ENCODE measurements at places on chromosomes 6 and 20. TPM values are rescaled to one million over a fixed set of nuclear protein-coding genes. Genes with fewer than 3 reads are reported as not detected.

DNA sequence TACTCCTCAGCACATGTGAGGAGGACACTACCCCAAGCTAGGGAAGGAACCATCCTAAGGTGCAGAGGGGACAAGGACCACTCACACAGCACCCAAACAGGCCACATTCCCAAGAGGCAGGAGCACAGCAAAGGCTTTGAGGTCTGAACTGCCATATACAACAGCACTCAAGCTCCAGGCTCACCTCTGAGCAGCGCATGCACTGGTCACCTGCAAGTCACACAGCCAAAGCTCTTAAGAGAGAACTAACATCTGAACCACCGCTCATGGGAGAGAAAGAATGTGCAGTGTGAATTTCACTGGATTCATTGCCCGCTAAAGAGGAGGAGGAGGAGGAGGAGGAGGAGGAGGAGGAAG lies 31.0 kb downstream of the NPEPL1 start:
- no peak for DNase-seq

GRCh38 chr20:61497029-61497627 lies 245.1 kb downstream of the CDH4 start:
- DNase-seq, result no peak

- DNase-seq, result no peak
Measured at GRCh38 chr20:8764344-8764962, 304.4 kb upstream of the PLCB4 start.

GRCh38 chr20:7193681-7194080 lies 426.2 kb downstream of the BMP2 start:
- no peak for DNase-seq

DNA sequence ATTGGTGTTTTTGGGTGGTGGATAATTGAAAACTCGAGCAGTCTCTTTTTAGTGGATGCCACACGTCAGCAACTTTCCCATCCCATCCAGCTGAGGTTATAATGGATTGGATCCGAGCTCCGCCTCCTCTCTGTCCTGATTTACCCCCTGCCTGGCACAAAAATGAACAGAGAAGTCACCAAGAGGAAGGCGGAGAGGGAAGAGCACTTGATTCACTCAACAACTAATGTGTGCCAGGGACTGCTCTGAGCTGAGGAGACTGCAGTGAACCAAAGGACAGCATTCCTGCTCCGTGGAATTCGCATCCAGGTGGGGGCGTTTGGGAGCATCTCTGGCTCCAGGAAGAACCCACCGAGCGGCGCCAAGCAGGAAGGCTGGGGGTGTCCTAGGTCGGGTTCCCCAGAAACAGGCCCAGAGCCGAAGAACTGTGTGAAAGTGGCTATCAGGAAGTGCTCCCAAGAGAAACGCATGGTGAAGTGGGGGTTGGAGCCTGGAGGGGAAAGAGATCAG lies 95.8 kb upstream of the NAA20 start:
- DNase-seq, result peak; percentile 58

- DNase-seq, result no peak
Measured at GRCh38 chr6:118318648-118319047, 229.4 kb upstream of the PLN start.

Gene SLC25A27
- 13.7 TPM for total RNA-seq

DNA sequence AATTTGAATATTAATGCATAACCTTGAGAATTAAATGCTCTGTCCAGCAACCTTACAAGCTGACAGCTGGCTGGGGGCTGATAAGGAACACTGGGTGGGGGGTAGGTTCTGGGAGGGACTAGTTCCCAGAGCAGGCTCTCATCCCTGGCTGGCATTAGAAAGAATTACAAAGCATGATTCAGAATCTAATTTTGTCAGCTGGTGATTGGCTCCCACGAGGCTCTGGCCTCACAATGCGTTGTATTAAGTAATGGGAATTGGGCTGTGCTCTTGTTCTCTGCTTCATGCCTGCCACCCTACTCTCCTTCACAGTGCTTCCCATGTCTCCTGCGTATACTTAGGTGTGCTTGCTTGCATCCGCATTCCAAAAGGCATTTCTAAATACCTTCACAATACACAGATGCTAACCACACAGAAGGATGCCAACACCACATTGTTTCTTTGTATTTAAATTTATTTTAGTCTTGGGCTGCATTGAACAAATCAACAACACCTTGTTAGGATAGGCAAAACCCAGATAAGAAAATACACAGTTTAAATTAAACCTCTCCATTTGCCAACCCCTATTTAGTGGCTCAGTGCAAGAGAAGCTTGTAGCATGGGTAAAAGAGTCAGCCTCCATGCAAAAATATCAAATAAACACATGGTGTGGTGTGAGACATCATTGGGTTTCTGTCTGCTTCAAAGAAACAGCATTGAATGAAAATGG lies 434.5 kb upstream of the JAG1 start:
- DNase-seq, result no peak

Gene C6orf132
- total RNA-seq, result 0.07 TPM

Gene NRSN1
- total RNA-seq, result not detected

Gene C20orf144
- total RNA-seq, result not detected

- DNase-seq, result no peak
Measured at GRCh38 chr6:35181933-35182612, 31.7 kb upstream of the SCUBE3 start.

Gene GNAS-AS1
- total RNA-seq, result 0.27 TPM

Gene SLA2
- total RNA-seq, result 0.20 TPM

DNA sequence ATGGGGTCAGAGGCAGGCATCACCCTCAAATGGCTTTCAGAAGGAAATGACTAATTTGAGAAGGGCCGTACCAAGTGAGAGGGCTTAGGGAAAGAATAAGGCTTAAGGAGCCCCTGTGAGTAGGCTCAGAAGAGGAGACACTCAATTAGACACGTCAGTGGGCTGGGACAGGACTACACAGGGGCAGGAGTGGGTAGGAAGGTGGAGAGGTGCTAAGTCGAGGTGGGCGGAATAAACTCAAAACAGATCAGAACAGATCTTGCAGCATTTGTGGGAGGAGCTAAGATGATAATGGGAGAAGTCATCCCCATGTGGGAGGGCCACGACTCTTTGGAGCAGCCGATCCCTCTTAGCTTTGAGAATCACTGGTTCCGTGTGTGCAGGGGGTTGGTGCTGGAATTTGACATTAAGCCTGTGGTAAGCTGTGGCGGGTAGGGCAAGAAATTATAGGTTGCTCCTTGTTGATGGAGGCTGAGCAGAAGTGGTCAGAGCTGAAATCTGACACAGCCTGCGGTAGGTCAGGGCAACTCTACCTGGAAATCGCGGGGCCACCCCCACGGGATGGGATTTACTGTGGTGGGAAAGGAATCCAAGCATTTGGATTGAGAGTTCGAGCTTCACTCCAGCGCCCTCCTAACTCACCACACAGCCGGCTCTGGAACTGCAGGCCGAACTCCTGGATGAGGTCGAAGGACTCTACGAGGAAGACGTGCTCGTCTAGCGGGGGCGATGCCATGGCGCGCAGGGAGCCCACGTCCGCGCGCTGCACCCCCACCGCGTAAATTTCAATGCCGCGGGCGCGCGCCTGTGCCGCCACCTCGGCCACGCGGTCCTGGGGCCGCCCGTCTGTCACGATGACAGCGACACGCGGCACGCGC lies 2.8 kb upstream of the RBPJL start:
- DNase-seq, result no peak

- DNase-seq, result no peak
Measured at GRCh38 chr6:70874181-70874913, 82.5 kb downstream of the B3GAT2 start.

GRCh38 chr20:41456351-41456750 lies 89.7 kb upstream of the EMILIN3 start:
- no peak for DNase-seq

- no peak for DNase-seq
Measured at GRCh38 chr6:12294851-12295536, 4.8 kb downstream of the EDN1 start.

GRCh38 chr6:99344289-99344688 lies 5.2 kb downstream of the FAXC start:
- no peak for DNase-seq

DNA sequence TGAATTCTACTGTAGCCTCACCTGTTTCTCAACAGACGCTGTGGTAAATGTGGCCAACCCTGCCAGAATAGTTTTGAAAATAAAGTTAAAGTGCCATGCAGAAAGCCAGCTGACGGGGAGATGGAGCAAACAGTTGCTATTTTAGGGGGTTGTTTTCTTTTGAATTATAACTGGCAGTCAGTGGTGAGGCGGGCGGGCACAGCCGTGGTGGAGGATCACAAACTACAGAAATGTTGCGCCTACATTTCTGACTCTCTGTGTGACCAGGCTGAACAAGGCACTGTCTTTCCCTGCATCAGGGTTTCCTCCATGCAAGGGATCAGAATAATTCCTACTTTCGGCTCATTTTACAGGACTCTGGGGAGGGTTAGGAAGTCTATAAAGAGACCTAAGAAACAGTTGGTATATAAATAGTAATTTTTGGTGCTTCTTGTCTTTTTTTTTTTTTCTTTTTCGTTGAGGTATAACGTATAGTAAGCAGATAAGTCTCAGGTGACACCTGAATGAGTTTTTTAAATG lies 17.2 kb downstream of the CHMP4B start:
- DNase-seq, result no peak

Gene LAMP5
- total RNA-seq, result not detected

Gene CRYBG1
- 7.9 TPM for total RNA-seq

DNA sequence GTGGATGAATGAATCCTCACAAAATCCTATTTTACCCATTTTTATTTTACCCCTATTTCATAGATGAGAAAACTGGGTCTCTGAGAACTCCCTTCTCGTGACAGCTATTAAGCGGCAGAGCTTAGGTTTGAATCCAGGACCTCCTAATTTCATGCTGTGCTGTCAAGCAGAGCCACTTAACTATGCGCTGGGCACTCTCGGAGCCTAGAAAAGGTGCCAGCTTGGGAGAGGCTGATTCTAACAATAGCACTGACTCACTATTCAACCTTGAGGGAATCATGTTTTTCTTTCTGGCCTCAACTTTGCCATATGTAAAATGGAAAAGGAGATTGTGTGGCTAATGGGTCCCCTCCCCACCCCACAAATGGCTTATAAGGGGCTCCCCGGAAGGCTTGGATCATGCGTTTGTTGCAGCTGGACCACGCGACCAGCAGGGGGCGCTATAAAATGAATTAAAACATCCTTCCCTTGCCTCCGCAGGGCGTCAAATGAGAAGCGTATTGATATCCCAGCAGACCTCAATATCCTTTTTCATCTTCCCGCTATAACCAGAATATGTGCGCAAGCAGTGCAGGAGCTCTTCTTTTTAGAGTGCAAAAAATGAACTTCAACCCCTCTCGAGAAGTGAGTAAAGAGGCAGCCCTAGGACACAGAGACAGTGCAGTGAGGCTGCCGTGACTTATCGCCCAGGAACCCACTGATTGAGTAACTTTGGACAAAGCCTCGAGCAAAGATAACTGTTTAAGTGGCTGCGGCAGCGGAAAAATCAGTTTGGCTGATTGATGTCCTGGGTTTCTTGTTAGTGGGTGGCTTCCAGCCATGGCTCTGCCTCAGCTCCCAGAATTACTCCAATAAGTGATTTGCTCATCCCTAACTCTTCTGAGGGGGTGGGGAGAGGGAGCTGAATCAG lies 12.8 kb upstream of the PDYN start:
- DNase-seq, result no peak

GRCh38 chr20:47850146-47850545 lies 64.9 kb upstream of the SULF2 start:
- DNase-seq, result no peak

DNA sequence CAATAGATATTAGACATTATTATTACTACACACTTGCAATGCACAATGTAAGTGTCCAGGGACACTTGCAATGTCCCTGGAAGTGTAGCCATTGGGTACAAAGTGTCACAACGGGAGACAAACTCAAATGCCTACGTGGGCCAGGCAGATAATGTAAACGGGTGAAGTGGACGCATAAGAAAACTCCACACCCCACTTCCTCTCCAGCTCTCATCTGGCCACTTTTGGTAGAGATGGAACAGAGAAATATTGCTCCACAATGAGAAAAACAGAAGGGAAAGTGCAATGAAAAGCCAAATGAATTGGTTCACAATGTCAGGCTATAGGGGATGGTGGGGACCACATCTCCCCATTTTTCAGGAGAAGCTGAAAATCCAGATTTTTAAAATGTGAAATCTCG lies 9.4 kb downstream of the SULF2 start:
- no peak for DNase-seq

Gene SEMG1
- total RNA-seq, result not detected

DNA sequence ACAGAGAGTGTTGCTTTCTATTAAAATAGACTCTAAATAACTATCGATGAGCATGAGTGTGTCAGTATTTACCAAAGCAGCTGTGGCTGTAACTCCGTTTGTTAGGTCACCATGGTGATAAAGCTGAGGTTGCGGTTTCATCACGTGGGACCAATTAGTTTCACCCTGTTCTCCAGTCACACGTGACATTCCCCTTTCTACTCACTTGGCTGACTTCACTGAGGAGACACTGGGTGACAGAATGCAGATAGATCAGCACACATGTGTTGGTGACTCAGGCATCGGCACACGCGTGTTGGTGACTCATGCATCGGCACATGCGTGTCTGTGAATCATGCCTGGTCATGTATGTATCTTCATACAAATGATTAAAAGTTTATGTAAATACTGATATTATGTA lies 285.4 kb downstream of the THBS2 start:
- no peak for DNase-seq

Gene OVOL2
- not detected for total RNA-seq

- DNase-seq, result no peak
Measured at GRCh38 chr6:163030980-163031379, 303.2 kb downstream of the PACRG start.

Gene ARFGEF3
- 0.37 TPM for total RNA-seq

- no peak for DNase-seq
Measured at GRCh38 chr6:3500262-3501014, 43.6 kb upstream of the SLC22A23 start.

Gene PDYN
- total RNA-seq, result not detected

DNA sequence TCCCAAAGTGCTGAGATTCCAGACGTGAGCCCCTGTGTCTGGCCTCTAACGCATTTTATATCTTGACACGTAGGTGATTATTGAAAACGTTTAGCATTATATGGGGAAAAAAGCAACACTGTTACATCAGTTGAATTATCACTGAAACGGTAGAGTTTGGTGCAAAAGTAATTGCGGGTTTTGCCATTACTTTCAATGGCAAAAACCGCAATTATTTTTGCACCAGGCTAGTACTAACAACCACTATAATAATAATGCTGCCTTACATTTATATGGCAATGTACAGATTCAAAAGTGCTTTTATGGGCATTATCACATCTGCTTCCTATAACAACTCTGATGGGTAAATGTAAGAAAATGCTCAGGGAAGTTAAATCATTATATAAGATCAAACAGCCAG lies 57.3 kb downstream of the OPRM1 start:
- DNase-seq, result no peak

DNA sequence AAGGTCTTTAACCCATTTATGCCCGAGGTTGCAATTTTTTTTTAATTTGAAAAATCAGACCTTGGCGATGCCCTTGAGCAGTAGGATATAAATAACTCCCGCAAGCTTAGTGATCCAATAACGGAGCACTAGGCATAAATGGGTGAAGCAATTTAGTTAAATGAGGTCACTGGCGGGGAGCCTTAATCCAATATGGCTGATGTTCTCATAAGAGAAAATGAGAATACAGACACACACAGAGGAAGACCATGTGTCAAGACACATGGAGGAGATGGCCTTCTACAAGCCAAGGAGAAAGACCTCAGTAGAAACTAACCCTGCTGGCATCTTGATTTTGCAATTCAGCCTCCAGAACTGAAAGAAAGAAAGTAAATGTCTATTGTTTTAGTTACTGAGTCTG lies 735 bp downstream of the SIRPG start:
- DNase-seq, result no peak
